ENCODE measurements at places on chromosomes 11 and 22.
A peak's percentile ranks its signal among the peaks of the same experiment; 100 is the strongest.

GRCh38 chr11:14582793-14583192 lies 60.8 kb upstream of the PDE3B start:
- no peak for DNase-seq

DNA sequence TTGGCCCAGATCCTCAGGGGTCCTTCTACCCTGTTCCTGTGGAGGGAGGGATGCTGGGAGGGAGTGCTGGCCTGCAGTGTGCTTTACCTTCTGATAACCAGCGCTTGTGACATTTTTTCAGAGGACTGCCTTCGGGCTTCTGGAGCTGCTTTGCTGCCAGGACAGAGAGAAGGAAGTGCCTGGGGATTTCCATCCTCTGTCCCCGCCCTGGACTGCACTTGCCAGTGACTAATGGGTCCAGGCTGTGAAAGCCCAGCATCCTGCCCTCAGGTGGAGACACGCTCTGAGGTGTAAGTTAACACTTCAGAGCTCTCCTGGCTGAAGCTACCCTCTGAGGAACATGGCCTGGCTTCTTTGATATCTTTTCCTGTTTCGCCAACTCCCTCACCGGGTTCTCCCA lies 158.7 kb upstream of the SYT13 start:
- DNase-seq = no peak

DNA sequence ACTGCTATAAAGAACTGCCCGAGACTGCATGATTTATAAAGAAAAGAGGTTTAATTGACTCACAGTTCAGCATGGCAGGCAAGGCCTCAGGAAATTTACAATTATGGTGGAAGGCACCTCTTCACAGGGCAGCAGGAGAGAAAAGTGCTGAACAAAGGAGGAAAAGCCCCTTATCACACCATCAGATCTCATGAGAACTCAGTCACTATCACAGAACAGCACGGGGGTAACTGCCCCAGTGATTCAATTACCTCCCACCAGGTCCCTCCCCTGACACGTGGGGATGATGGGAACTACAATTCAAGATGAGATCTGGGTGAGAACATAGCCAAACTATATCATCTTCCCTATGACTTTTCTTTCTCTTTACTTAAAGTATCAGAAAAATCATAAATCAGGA lies 104.0 kb upstream of the SYN3 start:
- DNase-seq = no peak

- DNase-seq = peak; percentile 36
Observed at GRCh38 chr11:60899046-60899936, 7.1 kb downstream of the PRPF19 start.

All from activated T-cell treated with anti-CD3 and anti-CD28 coated beads, Interleukin-2, amount 50 U/mL, for 48 hours (primary cell).